Cardiac muscle cell (in vitro differentiated cells and primary cell): ENCODE measurements at places on chromosomes 13 and 19.

- peak; percentile 98 for DNase-seq
Observed at GRCh38 chr13:59356607-59357006, 807.1 kb downstream of the DIAPH3 start.

GRCh38 chr19:789701-790060 is 7.6 kb upstream of the PTBP1 start:
- DNase-seq: no peak

DNA sequence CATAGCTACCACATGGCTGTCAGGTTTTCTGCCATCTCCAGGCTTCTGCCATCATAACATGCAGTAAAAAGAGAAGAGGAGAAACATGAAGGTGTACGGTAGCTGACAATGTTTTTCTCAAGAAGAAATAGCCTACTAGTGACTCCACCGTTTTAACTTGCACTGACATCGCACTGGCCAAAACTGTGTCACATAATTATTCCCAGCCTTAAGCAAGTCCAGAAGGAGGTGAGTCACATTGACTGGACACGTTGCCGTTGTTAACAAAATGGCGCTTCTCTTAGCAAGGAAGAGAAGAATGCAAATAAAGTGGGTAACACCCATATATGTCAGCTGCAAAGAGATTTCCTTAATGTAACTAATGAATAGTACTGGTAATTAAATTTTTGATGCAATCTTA is 810.4 kb upstream of the SLC10A2 start:
- DNase-seq: no peak

DNA sequence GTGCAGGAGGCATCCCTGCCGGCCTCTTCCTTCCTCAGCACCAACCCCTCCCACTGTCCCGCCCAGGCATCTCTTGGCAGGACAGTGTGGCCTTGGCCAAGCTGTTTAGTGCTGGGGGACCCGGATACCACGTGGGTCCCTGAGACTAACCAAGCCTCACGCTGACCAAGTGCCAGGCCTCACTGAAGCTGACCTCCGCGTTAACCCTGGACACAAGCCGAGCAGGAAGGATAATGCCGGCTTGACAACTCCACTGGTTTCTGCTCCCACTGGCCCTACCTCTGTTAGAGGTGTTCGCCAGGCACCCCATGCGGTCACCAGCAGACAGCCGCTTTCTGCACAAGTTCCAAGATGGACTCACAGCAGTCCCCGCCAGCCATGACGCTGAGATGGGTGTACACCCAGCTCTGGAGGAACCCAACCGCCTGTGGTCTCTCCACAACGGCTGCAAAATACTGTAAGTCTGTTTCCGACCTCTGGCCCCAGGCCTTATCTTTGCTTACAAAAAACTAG is 12.4 kb downstream of the GRTP1 start:
- DNase-seq: peak; percentile 7

DNA sequence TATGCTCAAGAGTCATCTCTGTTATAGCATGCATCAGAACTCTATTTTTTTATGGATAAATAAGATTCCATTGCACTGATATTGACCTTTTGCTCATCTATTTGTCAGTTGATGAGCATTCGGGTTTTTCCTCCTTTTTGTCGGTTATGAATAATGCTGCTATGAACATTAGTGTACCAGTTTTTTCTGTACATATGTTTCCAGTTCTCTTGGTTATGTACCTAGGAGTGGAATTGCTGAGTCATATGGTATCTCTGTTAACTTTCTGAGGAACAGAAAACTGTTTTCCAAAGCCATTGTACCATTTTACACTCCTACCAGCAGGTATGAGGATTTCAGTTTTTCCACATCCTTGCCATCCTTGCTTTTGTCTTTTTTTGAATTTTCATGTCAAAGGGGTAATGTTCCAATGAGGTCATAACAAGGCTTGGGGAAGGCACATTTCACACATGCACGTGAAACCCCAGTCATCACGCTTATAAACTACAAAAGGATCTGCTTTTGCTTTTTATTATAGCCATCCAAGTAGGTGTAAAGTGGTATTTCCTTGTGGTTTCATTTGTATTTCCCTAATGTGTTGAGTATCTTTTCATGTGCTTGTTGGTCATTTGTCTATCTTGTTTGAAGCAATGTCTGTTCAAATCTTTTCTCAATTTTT is 14.6 kb downstream of the KBTBD7 start:
- no peak for DNase-seq

DNA sequence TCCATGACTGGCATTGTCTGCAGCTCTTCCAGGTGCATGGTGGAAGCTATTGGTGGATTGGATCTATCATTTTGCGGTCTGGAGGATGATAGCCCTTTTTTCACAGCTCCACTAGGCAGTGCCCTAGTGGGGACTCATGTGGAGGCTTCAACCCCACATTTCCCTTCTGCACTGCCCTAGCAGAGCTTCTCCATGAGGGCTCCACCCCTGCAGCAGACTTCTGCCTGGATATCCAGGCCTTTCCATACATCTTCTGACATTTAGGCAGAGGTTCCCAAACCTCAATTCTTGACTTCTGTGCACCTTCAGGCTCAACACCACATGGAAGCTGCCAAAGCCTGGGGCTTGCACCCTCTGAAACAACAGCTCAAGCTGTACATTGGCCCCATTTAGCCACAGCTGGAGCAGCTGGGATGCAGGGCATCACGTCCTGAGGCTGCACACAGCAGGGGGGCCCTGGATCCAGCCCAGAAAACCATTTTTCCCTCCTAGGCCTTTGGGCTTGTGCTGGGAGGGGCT is 800.2 kb upstream of the MIR17HG start:
- DNase-seq: no peak

- DNase-seq: no peak
Observed at GRCh38 chr13:73693215-73693614, 441.0 kb downstream of the KLF12 start.

GRCh38 chr19:36686365-36687213 is 823 bp upstream of the ZNF567 start:
- peak; percentile 10 for DNase-seq

DNA sequence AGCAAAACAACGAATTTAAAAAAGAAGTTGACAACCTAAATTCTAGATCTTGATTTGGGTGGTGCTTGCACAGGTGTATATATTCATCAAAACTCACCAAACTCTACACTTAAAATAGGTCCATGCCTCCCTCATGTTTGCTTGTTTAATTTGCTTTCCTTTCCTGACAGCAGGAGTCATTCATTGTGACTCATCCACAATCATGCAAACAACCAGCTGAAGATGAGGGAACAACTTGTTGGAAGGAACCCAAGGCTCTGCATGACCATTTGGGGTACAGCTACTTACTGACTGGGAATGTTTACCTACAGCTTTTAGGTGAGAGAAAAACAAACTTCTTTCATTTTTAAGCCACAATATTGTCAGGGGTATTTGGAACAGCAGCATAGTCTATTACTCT is 96.6 kb downstream of the RXFP2 start:
- DNase-seq: no peak

- DNase-seq: no peak
Observed at GRCh38 chr13:21058361-21058760, 3.0 kb downstream of the LATS2 start.

DNA sequence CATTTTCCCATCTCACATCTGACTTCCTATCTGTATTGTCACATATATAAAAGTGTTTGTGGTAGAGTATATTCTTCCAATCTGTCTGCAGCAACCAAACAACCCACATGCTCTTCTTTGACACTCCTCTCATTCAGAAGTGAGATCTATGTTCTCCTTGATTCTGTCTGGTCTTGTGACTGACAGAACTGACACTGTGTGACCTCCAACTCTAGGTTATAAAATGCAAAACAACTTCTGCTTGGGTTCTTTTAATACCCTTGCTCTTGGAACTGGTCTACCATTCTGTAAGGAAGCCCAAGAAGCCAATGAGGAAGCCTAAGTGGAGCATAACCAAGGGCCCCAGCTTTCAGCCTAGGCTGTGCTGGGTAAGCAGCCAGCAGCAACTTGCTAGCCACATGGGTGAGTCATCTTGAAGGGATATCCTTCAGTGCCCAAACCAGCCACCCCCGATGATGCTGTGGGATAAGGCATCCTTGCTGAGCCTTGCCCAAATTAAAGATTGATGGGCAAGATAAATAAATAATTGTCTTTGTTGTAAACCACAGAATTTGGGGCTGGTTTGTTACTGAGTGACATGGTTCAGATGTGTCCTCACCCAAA is 18.4 kb upstream of the ITM2B start:
- no peak for DNase-seq

GRCh38 chr19:45352062-45352461 is 11.5 kb downstream of the KLC3 start:
- no peak for DNase-seq

DNA sequence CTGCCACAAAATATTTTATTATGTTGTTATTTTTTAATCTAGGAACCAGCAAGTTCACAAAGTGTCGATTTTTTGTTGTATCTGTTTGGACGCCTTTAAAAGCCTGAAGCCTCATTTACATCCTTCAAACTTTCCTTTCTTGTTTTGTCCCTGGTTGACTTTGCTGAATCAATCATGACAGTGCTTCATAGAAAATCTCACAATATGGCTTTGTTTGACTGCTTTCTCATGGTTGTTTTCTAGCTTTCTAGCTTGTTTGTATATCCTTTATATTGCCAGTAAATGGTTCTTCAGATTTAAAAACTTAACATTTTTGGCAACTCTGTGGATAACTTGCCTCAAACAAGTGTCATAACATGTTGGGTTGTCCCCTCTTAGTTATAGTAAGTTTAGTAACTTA is 84.1 kb upstream of the ATXN8OS start:
- no peak for DNase-seq

DNA sequence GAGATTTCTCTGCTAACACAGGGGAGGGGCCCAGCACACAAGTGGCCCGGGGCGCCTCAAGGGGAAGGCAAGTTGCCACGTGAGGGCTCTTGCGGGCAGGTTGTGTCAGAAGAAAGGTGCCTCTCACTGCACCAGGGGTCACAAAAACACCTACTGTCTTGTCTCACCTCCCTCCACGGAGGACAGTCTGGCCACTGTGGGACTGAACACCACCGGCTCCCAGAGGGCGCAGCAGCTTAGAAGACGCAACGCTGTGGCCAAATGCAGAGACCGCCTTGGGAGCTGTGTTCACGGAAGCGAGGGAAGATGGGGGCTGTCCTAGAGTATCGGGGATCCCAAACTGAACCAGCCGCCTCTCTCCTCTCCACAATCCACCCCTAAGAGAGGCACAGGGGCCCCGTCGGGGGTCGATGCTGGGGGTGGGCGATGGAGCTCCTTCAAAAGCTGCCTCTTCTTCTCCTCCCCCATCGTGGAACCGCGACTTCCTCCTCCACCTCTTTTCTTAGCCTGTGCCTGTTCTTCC is 177.5 kb downstream of the FOXO1 start:
- DNase-seq: no peak

DNA sequence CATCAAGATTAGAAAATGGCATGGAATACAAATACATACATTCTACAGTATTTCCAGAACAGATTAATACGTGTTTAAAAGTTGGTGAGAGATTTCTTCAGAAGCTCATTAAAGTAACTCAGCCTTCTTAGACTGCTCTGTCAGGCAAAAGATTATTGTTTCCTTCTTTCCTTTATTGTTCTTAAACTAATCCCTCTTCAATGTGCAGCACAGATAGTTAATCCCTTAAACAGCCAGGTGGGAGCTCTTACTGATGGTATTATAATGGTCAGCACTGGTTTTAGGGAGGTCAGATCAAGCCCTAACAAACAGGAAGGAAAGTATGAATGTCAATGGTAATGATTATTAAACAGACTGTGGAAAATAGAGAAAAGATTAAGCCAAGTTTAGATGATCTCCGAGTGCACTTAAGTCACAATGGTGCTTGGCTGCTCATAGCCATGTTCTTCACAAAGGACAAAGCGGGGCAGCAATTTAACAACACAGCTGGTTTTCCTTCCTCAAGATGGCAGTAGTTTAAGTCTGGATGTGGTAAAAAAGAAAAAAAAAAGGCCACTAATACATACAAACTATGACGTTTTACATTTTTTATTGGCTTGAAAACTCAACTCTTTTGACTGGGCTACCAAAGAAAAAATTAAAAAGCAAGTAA is 992.6 kb downstream of the PCDH9 start:
- no peak for DNase-seq

GRCh38 chr13:46350003-46350402 is 37.0 kb downstream of the RUBCNL start:
- no peak for DNase-seq

DNA sequence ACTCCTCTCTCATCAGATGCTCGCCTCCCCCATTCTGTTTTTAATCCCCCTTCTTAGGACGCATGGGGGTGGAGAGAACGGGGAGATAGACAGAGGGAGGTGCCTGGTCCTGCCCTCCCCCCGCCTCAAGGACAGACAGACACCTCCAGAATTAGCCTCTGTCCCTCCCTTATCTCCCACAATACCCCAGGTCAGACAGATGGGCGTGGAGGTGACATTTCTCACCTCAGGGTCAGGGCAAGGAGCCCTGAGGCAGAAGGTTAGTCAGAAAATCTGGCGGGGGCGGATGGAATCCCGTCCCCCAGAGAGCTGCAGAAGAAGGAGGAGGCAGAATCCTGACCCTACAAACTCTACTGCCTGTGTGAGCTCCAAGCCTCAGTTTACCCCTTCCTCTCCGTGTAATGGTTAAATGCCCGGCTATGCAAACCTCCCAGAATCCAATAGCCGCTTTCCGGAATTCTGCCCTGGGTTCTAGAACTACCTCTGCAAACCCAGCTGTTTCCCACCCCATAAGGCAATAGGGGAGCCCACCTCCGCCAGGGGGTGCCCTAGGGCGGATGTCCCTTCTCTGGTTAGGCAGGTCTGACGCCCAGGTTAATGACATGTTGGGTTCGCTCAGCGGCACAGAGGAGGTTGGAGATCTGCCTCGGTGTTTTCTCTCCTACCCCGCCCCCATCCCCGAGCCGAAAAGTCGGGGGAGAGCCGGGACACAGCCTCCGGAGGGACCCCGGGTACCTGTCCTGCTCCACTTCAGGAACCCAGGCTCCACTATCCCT is 900 bp downstream of the PPP1R13L start:
- peak; percentile 76 for DNase-seq

- peak; percentile 92 for DNase-seq
Observed at GRCh38 chr19:58033741-58034476, at the start of gene ZSCAN1. TSS of gene ZSCAN1 (plus strand) at chr19:58034025. CDS start at chr19:58037837, 3,812 bp downstream.

DNA sequence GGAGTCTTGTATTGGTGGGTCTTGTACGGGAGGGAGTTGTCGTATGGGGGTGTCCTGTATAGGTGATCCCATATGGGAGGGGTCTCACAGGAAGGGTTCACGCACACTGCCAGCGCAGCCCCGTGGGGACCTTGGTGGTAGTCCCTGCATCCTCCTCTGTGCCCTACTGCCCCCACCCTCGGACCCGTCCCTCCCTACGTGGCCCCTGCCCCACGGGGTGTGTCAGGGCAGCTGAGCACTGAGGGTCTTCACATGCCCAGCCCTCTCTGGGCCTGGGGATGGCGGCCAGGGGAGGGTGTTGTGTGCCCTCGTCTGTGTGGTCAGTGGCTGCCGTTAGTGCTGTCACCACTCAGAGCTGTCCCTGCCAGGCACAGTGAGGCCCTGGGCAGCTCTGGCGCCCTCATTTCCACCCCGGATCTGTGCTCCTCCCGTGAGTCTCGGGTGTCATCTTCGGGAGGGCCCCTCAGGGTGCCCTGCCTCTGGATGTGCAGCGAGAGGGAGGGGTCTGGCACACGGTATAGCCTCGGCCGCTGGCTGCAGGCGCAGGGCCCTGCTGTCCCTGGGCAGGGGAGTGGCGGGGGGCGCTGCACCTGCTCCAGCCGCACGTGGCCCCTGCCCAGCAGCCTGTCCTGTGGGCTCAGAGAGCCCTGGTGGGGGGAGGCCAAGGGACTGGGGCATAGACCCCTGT is 16.0 kb upstream of the GNA15 start:
- DNase-seq: no peak
